Stimulated activated CD4-positive, alpha-beta T cell treated with anti-CD3 and anti-CD28 coated beads, Interleukin-4, amount 100 ng/mL, for 1 hour (primary cell): ENCODE measurements at places on chromosomes 6 and 20.

- DNase-seq: no peak
Measured at GRCh38 chr6:35484921-35485392, 11.9 kb downstream of the TEAD3 start.

- no peak for DNase-seq
Measured at GRCh38 chr6:106869203-106869602, 105.3 kb downstream of the CD24 start.

GRCh38 chr6:47722194-47722593, 23.8 kb downstream of the ADGRF4 start:
- DNase-seq: no peak

DNA sequence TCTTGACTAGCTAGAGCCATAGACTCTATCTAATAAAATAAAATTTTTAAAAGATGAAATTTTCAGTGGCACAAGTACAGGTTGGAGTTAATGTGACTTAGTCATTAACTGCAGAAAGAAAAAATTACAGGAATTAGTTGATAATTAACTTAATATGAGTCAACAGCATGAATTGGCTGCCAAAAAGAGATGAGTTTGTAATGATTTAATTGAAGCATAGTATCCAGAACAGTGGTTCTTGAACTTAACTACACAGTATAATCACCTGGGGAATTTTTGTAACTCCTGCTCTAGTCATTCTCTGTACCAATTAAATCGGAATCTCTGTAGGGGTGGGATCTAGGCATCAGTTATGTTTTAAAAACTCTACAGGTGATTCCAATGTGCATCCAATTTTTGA, 46.3 kb upstream of the HMGN3 start:
- no peak for DNase-seq

DNA sequence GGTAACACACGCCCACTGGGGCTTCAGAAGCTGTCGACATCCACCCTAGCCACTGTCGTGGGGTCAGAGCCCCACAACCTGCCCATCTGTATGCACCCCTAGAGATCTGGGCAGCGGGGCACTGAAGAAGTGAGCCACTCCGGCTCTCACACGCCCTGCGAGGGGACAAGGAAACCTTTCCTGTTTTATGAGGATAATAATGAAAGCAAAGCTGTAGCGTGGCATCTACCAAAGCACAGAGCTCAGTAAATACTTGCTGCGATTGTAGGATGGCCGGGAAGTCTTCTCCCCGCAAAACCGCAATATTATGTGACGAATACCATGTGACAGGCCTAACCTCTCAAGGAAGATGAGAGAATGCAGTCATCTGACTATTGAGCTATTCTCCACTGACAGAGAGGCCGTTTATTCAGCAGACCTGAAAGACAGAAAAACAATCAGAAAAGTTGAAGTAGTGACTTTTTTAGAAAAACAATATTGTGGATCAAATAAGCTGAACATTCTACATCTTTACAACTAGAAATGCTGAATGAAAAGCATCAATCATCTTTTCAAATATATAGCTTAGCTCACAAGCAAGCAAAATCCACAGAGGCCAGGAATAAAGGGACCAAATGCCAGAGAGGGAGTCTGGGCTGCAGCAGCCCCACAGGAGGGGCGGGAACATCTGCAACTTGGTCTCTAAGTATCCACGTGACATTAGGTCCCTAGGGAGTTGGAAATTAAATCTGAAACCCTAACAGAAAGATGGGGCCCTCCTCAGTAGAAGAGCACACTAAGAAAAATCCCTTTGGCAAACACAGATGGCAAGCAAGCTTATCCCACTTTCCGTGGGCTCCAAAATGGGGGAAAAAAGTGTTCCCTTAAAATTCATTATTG, 207.8 kb downstream of the TTLL2 start:
- DNase-seq: no peak

DNA sequence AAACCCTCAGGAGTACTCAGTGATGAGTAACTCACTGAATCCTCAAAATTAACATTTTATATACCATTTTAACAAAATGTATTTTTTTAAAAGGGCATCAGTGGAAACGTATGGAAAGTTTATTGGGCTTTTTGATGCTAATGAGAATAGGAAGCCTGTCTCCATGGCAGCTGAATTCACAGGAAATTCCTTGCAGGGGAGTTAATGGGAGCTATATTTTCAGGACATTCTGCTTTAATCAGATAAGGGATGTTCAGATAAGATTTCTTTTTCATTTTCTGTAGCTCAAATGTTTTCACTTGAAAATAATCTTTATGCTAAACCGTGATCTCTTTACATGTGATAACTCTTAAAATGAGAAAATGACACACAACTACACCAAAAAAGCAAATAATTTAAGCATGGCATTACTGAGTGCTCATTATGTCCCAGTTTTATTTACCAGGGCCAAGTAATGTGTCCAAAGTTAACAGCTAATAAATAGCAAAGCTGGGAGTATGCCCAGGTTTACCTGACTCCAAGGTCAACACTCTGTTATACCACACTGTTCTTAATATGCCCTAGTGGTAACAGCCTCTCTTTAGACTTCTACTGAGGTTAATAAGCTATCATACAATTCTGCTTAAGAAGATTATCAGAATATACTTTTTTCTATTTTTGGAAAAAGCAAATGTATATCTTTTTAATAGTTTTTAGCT, 348.1 kb downstream of the GRIK2 start:
- no peak for DNase-seq
